ENCODE measurements at places on chromosomes 3 and 15. TPM values are rescaled to one million over a fixed set of nuclear protein-coding genes. Genes with fewer than 3 reads are reported as not detected.

Gene AGBL1
- not detected for total RNA-seq

Gene NCKIPSD
- 6.1 TPM for total RNA-seq

Gene SLTM
- total RNA-seq, result 96.0 TPM

Gene C2CD4B
- not detected for total RNA-seq

Gene GPR176
- 13.2 TPM for total RNA-seq

Gene AP2M1
- total RNA-seq, result 305 TPM

Gene KLHL40
- total RNA-seq, result not detected

Gene NISCH
- 13.8 TPM for total RNA-seq

Gene MUC4
- not detected for total RNA-seq

Gene TRPM1
- total RNA-seq, result not detected

Gene GOLGA6D
- total RNA-seq, result 0.12 TPM

Gene EIF1B
- 55.8 TPM for total RNA-seq

Gene TF
- 0.93 TPM for total RNA-seq

Gene GYG1
- total RNA-seq, result 27.5 TPM

Gene MITF
- 8.1 TPM for total RNA-seq

Gene ACKR4
- not detected for total RNA-seq

Gene TPRA1
- total RNA-seq, result 50.7 TPM

Gene APOD
- total RNA-seq, result 0.82 TPM

Gene ATP6V1A
- 21.9 TPM for total RNA-seq

Gene CCDC191
- total RNA-seq, result 1.7 TPM

Gene MESP2
- total RNA-seq, result 0.62 TPM

Gene ACKR2
- not detected for total RNA-seq

Gene FBXO45
- total RNA-seq, result 6.8 TPM

Gene SCG3
- total RNA-seq, result not detected

Gene SEMA3B
- 7.5 TPM for total RNA-seq

Gene WNT5A
- 0.87 TPM for total RNA-seq

Gene DISP2
- 1.2 TPM for total RNA-seq

Gene CNTN4
- not detected for total RNA-seq

Gene FGF7
- not detected for total RNA-seq

Gene TRH
- total RNA-seq, result not detected

Gene C2CD4A
- total RNA-seq, result not detected

Gene CCR3
- not detected for total RNA-seq
